ENCODE measurements at places on chromosomes 7 and 10.

GRCh38 chr10:31664803-31665202, 263.8 kb downstream of the ARHGAP12 start:
- no peak for DNase-seq

GRCh38 chr7:17523813-17524739, 225.6 kb downstream of the AHR start:
- no peak for DNase-seq

GRCh38 chr10:14489522-14490177, 158.9 kb upstream of the FRMD4A start:
- no peak for DNase-seq

- no peak for DNase-seq
Measured at GRCh38 chr10:70228491-70228890, 4.7 kb downstream of the PPA1 start.

GRCh38 chr10:98424295-98425254, 9.6 kb upstream of the PYROXD2 start:
- no peak for DNase-seq

- no peak for DNase-seq
Measured at GRCh38 chr10:122878799-122879338, 512 bp downstream of the FAM24B start.

- no peak for DNase-seq
Measured at GRCh38 chr10:62454687-62455397, 80.7 kb downstream of the ZNF365 start.

GRCh38 chr10:127526161-127526560, 22.9 kb upstream of the NPS start:
- peak; percentile 70 for DNase-seq

- DNase-seq, result peak; percentile 69
Measured at GRCh38 chr10:121595806-121596688, 2.2 kb downstream of the FGFR2 start.

DNA sequence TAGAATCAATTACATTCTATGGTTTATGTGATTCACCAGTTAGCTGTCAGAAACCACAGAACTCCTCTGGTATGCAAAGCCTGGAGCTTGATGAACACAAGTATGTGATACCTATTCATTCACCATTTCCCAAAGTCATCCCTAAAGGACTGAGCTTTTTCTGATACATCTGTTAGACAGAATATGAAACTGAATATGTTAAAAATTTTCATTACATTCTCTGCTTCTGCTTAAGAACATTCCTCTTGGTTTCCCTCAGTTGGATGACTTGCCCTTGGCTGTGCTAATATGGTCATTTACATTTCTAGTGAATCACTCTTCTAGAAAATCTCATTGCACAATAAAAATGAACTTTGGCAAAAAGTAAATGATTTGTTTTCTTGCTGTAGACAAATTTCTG, 10.8 kb upstream of the PON1 start:
- DNase-seq, result no peak

DNA sequence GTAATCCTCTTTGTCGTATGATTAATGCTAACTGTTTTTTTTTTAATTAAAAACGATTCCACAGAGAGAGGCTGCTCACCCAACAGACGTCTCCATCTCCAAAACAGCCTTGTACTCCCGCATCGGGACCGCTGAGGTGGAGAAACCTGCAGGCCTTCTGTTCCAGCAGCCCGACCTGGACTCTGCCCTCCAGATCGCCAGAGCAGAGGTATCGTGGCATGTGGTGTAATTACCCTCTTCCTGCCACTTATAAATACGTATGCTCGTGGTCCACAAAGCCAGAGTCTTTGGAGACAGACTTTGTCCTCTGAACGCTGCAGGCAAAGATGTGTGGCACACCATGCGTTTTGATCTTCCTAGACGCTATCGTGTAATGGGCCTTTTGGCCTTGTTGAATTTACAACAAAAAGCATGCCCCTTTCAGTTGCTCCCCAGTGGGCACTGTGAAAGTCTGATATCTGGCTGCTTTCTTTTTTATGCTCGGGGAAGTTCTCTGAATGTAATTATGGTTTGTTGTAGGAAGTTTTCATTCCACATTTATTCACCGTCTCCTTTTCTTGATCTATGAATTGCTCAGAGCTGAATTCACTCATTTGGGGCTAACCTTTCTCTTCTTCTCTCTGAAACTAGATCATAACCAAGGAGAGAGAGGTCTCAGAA, 33.6 kb upstream of the BTBD16 start:
- DNase-seq, result no peak

- DNase-seq, result no peak
Measured at GRCh38 chr7:31958226-31958625, 112.0 kb downstream of the PDE1C start.

- peak; percentile 58 for DNase-seq
Measured at GRCh38 chr7:69597278-69598076, 798 bp upstream of the AUTS2 start.

DNA sequence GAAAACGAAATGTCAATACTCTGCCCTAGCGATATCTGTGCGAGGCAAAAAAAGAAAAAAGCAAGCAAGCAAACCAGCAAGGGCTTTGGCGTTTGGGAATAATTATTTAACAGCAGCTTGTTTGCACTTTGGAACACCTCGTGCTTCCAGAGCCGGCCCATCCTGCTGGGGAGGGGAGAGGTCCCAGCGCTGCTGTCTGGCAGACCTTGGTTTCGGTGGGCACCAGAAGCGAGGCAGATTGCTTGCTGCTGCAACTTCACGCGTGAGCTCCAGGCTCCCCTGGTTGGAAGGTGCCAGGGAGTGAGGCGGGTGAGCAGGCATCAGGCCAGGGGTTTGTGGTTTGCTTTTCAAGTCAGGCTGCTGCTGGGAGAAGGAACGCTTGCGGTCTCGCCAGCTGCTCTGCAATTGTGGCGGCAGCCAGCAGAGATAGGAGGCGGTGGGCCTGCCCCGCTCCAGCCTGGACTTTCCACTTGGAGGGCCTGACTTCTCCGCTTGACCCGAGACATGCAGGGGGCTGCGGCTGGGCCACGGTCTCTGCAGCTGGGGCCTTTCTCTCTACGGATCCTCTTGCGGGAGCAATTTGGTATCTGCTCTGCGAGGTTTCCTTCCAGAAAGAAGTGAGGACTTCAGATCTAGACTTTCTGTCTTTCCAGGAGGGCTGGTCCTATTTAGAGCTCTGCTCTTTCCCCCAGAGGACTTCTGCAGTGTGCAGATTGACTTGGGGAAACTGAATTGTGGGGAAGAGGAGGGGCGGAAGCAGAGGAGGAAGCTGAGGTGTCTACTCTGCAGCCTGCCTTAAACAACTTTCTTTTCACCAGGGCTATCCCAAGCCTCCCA, 131.4 kb downstream of the PRPF18 start:
- DNase-seq, result no peak

- DNase-seq, result no peak
Measured at GRCh38 chr10:649798-650440, 39.5 kb downstream of the DIP2C start.

DNA sequence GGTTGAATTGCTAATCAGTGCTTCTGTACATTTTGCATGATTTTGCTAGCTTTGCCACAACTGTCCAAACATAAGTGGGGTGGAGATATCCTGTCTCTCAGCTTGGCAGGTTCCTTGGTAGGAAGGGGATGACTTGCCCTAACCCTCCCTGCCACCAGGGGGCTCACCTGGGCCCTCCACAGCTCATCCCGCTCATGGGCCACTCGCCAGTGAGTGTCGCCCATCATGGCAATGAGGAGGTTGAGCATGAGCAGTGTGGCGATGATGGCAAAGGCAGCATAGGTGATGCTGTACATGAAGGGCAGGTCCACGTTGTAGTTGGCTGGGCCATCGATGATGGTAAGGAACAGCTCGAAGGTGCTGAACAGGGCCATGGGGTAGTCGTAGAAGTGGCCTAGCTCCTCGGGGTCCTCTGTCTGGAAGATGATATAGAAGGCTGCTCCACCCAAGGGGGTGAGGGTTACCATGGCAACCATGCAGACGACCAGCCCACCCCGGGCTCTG, 12.2 kb downstream of the TRPV6 start:
- peak; percentile 61 for DNase-seq

- DNase-seq, result no peak
Measured at GRCh38 chr10:788796-789748, 99.6 kb upstream of the DIP2C start.

GRCh38 chr10:91590142-91590903, 42.5 kb downstream of the PPP1R3C start:
- no peak for DNase-seq

- no peak for DNase-seq
Measured at GRCh38 chr7:89336121-89336520, 540.6 kb upstream of the TEX47 start.

- DNase-seq, result no peak
Measured at GRCh38 chr10:34373211-34373610, 441.9 kb downstream of the PARD3 start.

- no peak for DNase-seq
Measured at GRCh38 chr10:63266391-63267316, 133.5 kb downstream of the NRBF2 start.

- DNase-seq, result peak; percentile 69
Measured at GRCh38 chr7:66930341-66930740, 9.3 kb downstream of the TMEM248 start.

DNA sequence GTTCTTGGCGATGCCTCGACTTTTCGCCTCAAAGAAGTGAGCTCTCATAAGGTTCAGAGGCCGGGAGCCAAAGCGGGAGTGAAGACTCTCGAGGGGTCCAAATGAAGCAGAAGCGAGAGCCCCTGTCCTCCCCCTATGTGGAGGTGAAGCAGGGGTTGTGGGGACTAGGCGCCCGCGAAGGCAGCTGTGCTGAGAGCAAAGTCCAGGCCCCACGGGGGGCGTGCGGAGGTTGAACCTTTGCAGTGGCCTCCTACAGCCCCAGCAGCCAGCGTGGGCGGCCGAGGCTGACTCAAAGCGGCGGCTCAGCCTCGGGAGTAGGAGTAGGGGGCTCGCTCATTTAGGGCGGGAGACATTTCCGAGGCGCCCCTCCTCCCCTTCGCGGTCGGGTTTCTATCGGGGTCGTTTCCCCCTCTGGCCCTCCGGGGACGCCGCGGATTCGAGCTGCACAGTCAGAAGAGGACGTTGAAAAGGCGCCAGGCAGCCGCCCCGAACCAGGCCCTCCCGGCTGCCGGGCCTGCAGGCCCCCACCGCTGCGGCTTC, 553 bp upstream of the ADD3 start:
- DNase-seq, result no peak

- DNase-seq, result no peak
Measured at GRCh38 chr7:127346575-127347256, 45.8 kb downstream of the ZNF800 start.

GRCh38 chr7:155357573-155358041, 59.9 kb downstream of the INSIG1 start:
- DNase-seq, result no peak

GRCh38 chr7:107321611-107322010, 148.2 kb upstream of the GPR22 start:
- no peak for DNase-seq

DNA sequence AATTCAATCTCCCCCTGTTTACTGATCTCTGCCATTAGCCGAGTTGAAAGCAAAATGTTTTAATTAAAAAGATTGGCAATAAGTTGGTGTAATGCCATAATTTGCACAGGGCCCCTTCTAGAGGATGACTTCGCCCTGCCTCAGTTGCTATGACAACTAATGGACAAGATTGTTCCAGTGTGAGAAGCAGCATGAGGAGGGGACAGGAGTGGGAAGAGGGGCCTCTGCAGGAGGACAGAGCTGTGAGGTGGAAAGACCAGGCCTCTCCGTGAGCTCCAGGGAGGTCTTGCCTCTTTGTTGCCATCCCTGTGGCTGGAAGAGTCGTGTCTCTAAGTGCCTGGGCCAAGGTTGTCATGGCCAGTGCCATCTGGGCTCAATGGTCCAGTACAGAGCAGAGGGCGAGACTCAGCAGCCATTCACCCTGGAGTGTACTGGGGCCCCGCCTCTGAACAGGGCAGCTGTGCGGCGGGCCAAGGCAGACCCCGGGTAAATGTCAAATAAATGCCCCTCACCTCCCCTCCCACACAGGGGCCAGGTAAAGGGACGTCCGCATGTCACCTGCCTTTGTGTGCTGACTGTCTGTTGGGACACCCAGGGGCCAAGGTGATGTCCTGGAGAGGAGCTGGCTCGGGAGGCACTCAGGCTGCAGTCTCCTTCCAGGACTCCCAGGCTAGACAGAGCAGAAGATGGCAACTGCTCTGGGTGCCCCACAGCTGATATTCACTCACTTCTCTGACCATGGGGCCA, 97.0 kb upstream of the RET start:
- DNase-seq, result no peak

DNA sequence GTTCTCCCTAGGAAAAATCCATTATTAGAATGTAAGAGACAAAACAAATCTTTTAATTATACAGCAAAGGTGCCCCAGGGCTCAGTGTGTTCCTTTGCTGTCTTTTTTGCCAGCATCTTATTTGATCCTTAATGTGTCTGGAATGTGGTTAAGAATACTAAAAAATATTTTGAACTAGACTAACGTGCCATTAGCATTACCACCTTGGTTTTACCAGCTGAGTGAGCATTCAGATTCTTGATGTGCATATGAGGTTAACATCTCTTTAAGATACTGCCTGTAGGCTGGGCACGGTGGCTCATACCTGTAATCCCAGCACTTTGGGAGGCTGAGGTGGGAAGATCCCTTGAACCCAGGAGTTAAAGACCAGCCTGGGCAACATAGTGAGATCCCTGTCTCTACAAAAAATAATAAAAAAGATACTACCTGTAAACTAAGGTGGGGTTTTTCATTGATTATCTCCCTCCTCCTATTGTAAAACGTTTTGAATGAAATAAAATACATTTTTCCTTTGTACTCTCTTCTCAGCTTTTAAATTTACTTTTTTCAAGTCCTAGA, 96.6 kb downstream of the CCNY start:
- no peak for DNase-seq

GRCh38 chr10:98758463-98758862, 311.7 kb upstream of the HPS1 start:
- no peak for DNase-seq

- no peak for DNase-seq
Measured at GRCh38 chr7:102036958-102037357, 219.5 kb downstream of the CUX1 start.

- no peak for DNase-seq
Measured at GRCh38 chr7:28236560-28236959, 56.0 kb upstream of the JAZF1 start.

GRCh38 chr10:22217842-22218241, at the start of gene EBLN1:
Gene EBLN1, minus strand, starts transcription at chr10:22218015. Its CDS starts 8,032 bp downstream, at chr10:22209983.
- DNase-seq, result no peak

GRCh38 chr10:61944410-61945147, 43.1 kb downstream of the ARID5B start:
- no peak for DNase-seq

- no peak for DNase-seq
Measured at GRCh38 chr10:2861632-2862210, 205.6 kb upstream of the PFKP start.

GRCh38 chr10:102322914-102323313, 72.6 kb upstream of the NFKB2 start:
- DNase-seq, result no peak

DNA sequence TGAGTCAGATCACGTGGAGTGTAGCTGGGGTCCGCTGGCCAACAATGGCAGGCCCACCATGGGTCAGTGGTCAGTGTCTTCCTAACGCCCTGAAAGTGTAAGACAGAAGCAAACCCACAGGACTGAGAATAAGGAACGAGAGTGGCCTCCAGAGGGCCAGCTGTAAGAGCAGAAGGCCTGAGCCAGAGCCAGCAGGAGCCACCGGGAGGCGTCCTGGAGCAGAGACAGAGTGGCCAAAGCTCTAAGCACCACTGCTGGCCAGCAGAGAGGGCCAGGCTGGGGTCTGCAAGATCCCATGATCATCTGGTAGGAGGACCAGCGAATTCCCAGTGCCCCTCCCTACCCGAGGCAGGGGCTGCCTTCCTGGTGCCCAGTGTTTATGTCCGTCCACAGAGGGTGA, 9.2 kb downstream of the CCDC201 start:
- peak; percentile 57 for DNase-seq

Data from WERI-Rb-1 (cell line).